ENCODE measurements at places on chromosomes 16 and 17.
A peak's percentile ranks its signal among the peaks of the same experiment; 100 is the strongest.

DNA sequence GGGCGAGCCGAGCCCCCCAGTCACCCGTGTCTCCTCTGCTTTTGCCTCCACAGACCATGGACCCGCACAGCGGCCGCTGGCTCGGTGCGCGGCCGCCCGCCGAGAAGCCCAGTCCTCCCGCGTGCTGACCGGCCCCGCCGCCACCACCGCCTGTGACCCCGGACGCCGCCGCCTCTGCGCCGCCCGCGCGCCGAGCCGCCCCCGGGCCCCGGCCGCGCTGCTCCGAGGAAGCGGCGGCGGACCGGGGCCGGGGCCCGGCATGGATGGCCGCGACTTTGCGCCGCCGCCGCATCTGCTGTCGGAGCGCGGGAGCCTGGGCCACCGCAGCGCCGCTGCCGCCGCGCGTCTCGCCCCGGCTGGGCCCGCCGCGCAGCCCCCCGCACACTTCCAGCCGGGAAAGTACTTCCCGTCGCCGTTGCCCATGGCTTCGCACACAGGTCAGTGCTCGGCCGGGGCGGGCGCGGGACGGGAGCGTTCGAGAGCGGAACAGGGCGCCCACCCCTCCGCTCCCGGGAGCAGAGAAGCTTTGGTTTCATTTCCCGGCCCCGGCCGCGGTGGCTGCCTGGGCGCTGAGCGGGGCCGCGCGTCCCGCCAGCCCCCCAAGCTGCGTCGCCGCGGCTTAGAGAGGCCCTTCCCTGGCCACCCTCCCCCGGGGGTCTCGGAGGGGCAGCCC is 4.4 kb downstream of the BAHCC1 start:
- no peak for DNase-seq

DNA sequence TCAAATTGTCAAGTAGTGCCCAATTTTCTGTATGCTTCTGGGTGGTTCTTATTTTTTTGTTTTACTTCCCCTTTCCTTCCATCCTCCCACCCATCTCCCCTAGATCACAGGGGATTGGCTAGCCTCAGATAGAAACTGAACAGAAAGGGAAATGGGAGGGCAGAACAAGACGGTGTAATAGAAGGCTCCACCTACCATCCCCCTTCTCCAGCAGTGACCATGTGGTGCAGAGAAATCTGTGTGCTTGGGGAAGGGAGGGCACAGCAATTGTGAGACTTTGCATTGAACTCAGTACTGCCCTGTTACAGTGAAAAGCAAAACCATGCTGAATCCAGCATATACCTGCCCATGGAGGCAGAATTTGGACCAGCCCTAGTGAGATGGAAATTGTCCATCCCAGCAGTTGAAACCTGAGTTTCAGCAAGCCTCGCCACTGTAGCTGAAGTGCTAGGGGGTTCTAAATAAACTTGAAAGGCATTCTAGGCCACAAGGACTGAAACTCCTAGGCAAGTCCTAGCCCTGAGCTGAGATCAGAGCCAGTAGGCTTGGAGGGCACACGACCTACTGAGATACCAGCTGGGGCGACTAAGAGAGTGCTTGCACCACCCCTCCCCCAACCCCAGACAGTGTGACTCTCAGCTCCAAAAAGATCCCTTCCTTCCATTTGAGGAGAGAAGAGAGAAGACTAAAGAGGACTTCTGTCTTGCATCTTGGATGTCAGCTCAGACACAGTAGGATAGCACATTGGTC is 5.2 kb downstream of the SLFN11 start:
- DNase-seq, result no peak

- no peak for DNase-seq
Measured at GRCh38 chr17:68566442-68566738, 34.8 kb downstream of the FAM20A start.

GRCh38 chr17:81858170-81858966 is 2.0 kb downstream of the P4HB start:
- DNase-seq, result peak; percentile 81

DNA sequence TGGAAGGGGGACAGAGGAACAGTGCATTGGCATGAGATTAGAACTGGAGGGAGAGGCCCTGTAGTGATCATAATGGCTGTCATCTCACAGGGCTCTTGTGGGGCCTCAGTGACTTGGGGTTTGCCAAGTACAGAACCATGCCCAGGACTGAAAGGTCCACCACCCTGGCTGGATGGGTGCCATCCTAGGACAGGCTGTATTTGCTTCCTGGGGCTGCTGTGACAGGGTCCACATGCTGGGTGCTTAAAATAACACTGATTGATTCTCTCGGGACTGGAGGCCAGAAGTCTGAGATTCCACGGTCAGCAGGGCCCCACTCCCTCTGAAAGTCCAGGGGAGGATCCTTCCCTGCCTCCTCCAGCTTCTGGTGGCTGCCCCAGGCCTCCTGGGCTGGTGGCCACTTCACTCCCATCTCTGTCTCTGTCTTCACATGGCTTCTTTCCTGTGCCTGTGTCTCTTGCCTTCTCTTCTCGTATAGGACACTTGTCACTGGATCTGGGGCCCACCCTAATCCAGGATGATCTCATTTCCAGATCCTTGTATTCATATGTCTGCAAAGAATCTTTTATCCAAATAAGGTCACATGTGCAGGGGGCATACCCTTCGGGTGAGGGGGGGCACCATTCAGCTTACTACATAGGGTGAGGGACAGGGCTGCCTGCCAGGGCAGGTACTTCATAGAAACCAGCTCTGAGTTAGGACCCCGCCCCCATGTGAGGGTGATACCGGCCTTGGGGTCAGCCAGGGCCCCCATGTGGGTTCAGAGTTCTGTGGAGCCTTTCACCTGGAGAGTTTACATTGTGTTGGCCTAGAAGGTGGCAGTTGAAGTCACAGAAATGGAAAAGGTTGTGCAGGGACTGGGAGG is 52.6 kb downstream of the USP22 start:
- DNase-seq, result no peak

- DNase-seq, result no peak
Measured at GRCh38 chr17:82863383-82863940, 23.6 kb upstream of the ZNF750 start.

DNA sequence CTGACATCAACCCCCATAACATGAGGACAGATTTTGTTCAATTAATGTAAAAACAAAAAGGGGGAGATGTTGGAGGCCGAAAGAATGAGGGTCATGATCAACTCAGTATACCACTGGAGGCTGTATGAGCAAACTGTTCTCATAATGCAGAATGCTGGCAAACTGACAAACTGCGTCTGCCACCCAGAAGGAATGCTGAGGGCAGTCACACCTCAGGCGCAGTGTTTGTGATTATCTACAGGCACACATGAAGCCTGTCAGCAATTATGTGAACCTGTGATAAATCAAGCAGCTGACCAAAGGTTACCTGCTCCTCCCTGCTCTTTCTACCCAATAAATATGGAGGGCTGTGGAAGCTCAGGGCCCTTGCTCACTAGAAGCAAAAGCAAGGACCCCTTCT is 27.3 kb downstream of the CD300LG start:
- DNase-seq, result no peak

- DNase-seq, result no peak
Measured at GRCh38 chr16:64428463-64429113, 693.3 kb downstream of the CDH11 start.

- DNase-seq, result no peak
Measured at GRCh38 chr16:83392743-83393142, 415.0 kb upstream of the HSBP1 start.

DNA sequence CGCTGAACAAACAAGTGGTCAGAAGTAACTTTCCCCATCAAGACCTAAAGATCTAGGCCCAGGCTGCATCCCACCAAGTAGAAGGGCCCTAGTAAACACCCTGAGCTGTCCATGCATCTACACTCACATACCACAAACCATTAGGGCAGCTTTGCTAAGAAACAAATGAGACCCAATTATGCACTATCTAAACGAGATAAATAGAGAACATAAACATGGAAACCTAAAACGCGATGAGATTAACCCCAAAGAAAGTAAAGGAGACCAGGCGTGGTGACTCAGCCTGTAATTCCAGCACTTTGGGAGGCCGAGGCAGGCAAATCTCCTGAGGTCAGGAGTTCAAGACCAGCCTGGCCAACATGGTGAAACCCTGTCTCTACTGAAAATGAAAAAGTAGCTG is 5.8 kb downstream of the TXNDC11 start:
- no peak for DNase-seq

DNA sequence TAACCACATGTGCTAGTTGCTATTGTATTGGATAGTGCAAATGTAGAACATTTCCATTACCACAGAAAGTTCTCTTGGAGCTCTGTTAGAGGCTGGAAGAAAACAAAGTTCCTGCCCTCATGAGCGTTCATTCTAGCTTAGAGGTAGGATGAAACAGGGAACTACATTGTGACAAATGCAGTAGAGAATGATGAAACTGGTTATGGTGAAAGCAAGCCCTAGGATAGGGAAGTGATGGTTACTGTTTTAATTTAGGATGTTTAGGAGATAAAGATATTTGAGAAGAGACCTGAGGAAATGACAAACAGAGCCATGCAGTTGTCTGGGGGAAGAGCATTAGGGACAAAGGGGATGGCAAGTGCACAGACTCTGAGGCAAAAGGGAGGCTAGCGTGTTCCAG is 50.7 kb downstream of the AATF start:
- DNase-seq, result no peak

DNA sequence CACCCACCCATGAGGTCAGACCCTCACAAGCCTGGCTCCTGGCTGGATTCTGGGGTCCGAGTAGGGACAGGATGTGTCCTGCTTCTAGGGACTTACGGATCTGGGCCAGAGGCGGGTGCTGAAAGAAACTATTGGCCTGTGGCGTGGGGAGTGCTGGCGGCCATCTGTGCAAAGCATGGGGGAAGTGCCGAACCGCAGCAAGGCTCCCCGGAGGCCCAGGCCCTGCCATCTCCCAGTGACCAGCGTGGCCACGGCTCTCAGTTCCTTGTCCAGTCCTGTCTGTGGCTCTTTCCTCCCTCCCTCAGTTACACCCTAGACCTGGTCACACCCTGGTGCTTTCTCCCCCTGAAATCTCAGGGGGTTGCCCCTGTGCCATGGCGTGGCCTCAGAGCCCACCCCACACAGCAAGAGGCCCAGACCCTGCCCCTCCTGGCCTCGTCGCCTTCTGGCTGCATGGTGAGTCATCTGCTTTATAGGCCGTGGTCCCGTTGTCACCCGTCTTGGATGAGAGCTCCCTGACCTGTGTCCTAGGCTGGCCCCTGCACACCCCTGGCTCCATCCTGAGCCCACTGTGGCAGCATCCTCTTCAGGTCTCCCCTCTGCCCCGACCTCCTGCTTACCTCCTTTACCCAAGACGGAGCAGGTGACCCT is 54.5 kb downstream of the PRMT7 start:
- no peak for DNase-seq

DNA sequence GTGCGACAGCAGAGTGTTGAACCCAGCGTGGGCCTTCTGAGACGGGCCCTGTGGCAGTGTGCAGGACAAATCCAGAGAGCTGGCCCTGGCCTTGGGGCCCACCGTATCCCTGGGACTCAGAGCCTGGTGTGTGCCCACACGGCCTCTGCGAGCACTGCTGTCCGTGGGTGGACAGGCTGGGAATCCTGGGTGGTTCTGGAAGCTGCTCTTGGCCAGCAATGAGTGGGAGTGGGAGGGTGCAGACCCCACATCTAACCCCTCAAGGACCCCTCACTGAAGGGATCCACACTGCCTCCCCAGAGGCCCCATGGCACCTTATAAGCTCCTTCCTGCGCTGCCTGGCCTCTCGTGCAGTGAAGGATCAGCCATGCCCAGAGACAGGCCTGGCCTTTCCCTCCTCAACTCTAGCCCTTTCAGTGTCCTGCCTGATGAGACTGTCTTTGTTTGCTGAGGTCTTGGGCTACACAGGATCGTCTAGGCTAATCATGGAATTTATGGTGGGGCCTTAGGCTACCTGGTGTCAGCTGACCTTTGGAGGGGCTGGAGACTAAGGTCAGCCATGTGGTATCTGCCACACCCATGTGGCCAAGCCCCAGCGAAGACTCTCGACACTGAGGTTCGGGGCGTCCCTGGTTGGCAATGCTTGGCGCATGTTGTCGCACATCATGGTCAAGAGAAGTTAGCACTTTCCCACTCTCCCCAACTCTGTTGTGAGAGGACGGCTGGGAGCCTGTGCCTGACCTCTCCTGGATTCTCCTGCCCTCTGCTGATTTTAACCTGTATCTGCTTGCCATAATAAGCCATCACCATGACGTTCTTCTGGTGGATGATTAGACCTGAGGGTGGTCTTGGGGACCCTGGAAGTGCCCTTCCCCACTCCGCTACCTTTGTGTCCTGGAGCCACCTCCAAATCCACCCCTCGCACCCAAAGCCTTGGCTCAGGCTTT is 16.4 kb upstream of the GINS2 start:
- no peak for DNase-seq

DNA sequence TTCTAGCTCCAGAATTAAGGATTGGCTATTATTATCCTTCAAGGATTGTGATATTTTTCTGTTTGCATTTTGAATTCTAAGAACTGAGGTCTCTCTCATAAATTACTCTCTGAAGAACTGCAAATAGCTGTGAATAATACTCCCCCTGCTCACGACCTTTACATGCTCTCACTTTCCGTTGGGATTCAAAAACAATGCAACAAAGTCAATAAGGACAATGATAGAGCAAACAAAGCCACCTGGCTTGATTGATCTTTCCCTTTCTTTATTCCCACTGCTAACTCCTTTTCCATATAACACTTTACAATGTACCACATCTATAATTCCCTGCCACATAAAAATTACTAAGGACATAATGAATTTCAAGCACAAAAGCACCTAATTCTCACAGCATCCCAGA is 523.0 kb upstream of the CA10 start:
- DNase-seq, result peak; percentile 92

GRCh38 chr17:56699186-56699894 is 105.8 kb downstream of the NOG start:
- no peak for DNase-seq

- no peak for DNase-seq
Measured at GRCh38 chr16:29927070-29927905, 1.3 kb upstream of the KCTD13 start.

DNA sequence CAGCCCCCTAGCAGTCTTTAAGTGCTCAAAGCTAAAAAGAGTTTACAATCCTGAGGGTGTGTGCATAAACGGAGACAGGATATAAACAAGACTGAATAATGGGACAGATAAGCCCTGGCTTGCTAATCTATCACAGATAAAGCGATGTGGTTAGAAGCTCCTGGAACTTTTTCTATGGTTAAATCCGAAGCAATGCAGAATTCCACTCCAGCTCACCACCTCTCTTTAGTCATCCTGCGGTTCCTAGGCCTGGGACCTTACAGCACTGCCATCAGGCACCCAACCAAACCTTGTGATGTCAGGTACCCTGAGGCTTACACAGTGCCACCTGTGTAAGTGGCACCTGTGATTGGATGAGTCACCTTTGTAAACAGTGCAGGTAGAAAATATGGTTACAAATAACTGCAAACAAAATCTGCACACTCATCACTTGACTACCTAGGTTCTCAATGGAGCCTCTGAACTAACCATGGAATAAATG is 31.5 kb upstream of the B4GALNT2 start:
- DNase-seq, result no peak

DNA sequence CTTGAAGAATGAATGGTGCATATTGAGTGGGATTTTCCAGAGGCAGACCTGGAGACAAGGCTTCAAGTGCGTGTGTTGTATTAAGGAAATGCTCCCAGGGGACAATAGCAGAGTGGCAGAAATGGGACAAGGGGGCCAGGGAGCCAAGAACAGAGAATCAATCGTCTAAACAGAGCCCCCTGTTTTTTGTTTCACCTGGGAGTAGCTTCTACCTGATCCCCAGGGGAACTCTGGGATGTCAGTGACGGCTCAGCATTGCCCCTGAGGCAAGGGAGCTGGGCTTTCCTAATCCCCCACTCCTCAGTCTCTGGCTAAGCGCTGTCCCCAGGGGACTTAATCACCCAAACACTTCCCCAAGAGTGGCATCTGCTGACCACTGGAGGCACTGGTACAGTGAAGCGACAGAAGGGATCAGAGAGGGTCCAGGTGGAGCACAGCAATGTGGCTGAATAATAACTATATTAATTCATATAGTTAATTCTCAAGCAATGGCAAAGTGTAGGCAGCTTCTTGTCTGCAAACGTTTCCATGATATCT is 35.7 kb upstream of the C16orf78 start:
- no peak for DNase-seq
